ENCODE measurements at places on chromosomes 2 and 18.

GRCh38 chr2:11716689-11717321 is 29.6 kb upstream of the LPIN1 start:
- DNase-seq, result no peak

DNA sequence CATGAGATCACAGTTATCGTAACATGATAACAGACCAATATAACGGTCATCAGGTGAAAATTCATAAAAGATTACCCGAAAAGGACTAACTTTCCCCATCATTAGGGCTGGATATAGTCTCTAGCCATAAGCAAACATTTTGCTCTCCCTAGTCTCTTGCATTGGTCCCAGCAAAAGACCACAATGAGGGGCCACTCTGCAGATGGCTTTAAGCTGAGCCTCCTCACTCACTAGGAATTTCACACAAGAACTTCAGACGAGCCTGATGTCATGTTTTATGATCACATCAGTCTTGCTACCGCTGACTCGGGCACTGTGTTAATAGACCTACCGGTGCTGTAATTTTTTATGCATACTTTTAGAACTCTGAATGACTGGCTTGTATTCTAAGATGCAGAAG is 35.2 kb downstream of the STK17B start:
- no peak for DNase-seq

- no peak for DNase-seq
Observed at GRCh38 chr18:24187049-24187448, 48.2 kb downstream of the CABYR start.

GRCh38 chr2:26994983-26995382 is 24.5 kb downstream of the MAPRE3 start:
- no peak for DNase-seq

- peak; percentile 51 for DNase-seq
Observed at GRCh38 chr2:10990561-10991111, 78.9 kb downstream of the KCNF1 start.

GRCh38 chr18:64380117-64380516 is 231.2 kb upstream of the LINC00305 start:
- no peak for DNase-seq

GRCh38 chr2:217987391-217987790 is 15.4 kb downstream of the TNS1 start:
- DNase-seq, result no peak

- no peak for DNase-seq
Observed at GRCh38 chr2:239058766-239059165, 210.9 kb downstream of the TWIST2 start.
